ENCODE measurements at places on chromosomes 12 and 14.

DNA sequence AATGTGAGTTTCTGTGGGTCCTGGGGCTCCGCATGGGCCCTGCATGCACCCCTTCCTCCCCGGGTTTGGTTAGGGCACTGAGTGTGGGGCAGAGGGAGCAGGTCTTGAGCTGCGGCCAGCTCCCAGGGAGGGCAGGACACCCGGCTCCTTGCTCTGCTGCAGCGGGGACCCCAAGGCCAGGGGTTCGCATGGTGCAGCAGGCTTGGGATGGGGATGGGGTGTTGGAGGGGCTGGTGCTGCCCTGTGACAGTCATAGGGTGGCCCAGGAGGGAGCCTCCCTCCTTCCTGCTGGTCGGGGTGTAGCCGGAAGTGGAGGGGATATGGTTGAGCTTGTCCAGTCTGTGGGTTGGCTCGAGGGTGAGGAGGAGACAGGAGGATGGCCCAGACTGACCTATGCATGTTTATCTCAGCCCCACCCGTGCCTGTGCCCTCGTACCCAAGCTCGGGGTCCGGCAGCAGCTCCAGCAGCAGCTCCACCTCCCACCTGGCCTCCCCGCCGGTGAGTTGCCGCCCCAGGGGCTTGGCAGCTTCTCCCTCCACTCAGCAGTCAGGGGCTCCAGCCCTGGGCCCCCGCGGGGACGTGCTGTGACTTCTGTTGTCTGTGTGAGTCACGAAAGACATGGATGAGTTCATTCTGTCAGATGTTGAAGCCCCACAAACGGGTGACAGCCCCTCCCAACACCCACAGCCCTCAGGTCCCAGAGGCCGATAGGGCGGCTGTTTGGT, 16.0 kb downstream of the ULK1 start:
- DNase-seq: no peak

DNA sequence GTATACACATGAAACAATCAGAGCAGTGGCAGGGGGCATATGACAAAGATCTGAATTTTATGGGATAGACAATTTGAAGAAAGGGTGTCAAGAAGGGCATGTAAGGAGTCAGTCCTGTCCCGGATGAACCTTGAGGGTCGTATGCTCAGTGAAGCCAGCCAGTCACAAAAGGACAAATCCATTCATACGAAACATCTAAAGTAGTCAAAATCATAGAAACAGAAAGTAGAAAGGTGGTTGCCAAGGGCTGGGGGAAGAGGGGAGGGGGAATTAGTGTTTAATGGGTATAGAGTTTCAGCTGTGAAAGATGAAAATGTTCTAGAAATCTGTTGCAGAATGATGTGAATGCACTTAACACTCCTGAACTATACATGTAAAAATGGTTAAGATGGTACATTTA, 157.5 kb downstream of the TGFB3 start:
- DNase-seq: no peak

DNA sequence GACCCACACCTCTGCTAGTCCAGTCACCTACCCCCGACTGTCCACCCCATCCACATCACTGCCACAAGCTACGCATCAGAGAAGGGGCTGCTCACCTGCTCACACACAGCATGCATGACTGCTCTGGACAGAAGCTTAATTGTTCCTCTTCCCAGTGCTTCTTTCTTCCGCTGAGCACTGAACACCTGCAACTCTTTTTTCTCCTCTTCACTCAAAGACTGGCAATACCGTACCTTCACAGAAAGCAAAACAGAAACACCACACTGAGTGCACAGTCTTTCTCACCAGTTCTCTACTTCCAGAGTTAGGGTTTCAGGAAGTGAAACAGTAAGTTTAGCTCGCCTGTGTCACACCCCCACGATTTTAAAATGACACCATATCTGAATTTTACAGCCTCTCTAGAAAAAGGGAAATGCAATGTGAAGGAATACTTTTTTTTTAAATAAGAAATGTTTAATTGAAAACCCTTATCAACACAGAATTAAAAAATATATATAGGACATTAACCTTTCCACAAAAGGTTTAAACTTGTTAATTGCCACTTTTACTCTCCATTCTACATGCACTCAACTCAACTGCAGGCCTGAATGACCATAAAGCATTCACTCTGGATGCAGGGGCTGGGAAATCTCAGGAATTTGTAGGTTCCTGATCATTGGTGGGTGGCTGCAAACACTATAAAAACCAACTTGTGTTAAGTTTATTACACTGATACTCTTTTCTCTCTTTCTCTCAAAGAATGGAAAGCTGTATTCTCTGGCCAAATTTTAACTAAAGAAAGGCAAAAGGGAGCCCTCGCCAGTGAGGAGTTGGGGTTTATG, 120.0 kb downstream of the PRICKLE1 start:
- no peak for DNase-seq

- no peak for DNase-seq
Measured at GRCh38 chr14:102058146-102058545, 28.7 kb downstream of the HSP90AA1 start.

- no peak for DNase-seq
Measured at GRCh38 chr14:31204593-31205534, 2.7 kb downstream of the HECTD1 start.

- no peak for DNase-seq
Measured at GRCh38 chr12:91579516-91580263, 397.1 kb upstream of the DCN start.

DNA sequence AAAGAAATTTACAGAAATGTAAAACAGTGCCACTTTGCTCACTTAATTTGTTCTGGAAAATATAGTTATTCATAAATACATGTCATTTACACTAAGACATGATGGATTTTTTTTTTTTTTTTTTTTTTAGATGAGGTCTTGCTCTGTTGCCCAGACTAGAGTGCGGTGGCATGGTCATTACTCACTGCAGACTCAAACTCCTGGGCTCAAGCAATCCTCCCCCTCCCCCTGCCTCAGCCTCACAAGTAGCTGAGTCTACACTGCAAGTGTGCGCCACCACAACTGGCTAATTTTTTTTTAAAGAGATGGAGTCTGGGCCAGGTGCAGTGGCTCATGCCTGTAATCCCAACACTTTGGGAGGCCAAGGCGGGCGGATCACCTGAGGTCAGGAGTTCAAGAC, 101.2 kb downstream of the PPP2R5C start:
- DNase-seq: no peak

DNA sequence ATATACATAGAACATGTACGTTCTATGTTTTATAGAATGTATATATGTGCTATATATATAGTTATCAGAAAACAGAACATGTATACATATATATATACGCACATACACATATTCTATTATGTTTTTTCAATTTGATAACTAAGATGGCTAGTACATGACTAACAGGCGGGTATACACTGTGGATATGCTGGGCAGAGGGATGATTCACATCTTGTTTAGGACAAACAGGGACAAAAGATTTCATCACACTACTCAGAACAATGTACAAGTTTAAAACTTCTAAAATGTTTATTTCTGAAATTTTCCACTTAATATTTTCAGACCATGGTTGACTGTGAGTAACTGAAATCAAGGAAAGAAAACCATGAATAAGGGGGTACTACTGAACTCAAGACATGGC, 17.4 kb downstream of the TIMELESS start:
- DNase-seq: no peak

GRCh38 chr12:40103043-40103442, 2.8 kb downstream of the SLC2A13 start:
- DNase-seq: no peak

DNA sequence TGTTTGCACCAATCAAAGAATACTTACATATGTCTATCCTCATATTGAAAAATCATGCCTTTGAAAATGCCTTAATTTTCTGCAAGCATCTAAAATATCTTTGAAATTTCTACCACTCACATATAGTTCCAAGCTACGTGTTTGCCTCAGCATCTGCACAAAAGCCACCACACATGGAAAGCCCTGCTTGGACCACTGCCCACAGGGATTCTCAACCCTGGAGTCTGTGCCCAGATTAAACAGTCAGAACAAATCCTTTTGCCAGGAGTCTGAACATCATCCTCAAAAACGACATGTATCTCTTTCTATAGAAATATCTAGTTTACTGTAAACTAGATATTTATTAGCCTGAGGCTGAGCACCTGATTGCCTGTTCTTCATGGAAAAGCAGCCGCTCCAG, 32.6 kb downstream of the ARMH4 start:
- DNase-seq: no peak

GRCh38 chr12:88172844-88173407, 30.8 kb downstream of the TMTC3 start:
- peak; percentile 70 for DNase-seq

DNA sequence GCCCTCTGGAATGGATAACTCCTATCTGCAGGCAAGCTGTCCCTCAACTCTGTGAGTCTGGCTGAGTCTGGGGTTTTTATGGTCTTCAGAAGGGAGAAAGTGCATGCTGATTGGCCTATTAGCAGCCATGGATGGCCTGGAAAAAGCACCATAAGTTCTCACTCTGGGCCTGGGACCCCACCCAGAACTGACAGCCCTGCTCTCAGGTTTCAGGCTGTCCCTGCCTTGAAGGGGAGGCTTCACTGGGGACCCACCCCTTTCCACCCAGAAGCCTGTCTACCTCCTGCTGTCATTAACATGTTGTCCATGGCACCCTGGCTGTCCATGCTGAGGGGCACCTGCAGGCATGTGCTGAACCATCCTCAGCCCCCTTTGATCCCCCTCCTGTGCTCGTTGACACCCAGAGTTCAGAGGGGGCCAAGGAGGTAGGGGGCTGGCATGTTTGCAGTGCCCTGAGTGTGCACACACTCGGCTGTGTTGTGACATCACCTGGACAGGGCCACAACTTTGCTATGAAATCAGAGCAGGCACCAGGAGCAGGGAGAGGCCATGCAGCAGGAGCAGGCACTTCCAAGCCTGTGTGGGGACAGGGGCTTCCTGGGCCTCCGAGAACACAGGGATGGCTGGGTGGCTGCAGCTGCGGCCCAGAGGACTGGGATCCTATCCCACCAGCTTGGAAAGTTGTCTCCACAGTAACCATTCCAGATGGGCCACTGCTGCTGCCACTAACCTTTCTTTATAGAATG, 84.7 kb downstream of the ACSS3 start:
- no peak for DNase-seq

DNA sequence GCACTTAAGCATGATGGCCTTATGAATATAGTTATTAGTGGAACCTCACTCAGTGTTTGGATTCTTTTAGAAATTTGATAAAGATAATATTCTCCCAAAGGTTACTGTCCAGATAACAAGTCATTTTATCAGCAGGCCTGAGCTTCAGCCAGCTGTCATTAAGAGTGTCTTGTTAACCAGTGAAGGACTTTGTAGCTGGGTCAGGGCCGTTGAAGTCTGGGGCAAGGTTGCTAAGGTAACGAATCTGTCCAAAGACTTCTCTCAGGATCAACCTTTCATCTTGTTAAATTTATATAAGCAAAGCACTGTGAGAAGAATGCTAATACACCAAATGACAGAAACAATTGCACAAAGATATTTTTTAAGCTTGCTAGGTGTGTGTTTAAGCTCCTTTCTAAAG, 271.3 kb upstream of the TMPO start:
- no peak for DNase-seq

- DNase-seq: no peak
Measured at GRCh38 chr12:13060581-13060980, 16.4 kb downstream of the FAM234B start.

- DNase-seq: no peak
Measured at GRCh38 chr14:90483571-90483974, 86.7 kb downstream of the CALM1 start.

DNA sequence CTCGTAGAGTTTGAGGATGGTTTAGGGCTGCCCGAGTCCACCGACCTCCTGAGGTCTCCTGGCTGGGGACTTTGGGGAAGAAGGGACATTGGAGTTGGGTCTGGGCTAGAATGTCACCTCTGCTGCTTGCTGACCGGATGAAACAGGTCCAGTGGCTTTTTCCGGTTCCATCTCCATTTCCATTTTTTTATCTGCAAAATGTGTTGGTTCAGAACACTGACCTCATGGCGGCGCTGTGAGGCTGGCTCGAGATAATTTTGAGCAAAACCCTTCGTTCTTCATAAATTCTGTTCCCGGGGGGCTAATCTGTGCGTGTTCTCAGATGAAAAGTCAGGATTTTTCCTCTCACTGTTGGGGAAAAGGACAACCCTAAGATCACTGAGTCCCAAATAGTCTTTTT, 11.7 kb upstream of the MYL2 start:
- no peak for DNase-seq

DNA sequence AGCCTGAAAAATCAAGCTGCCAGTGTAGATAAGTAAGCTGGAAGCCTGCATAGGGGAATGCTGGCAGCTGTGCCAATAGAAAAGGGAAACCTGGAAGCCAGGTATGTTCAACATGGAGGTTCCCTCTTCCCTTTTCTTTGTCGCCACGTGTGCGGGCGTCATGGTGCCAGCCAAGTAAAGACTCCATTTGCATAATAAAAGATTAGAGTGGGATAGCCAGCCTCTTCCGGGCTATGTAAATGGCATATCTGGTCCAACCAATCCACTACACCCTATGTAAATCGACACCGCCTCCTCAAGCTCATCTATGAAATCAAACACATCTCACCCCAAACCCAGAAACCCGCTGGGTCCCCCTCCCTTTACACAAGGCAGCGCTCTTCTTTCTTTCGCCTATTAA, 5.6 kb upstream of the ADGRD1 start:
- DNase-seq: no peak

- DNase-seq: no peak
Measured at GRCh38 chr14:102625564-102626296, 33.3 kb downstream of the RCOR1 start.

DNA sequence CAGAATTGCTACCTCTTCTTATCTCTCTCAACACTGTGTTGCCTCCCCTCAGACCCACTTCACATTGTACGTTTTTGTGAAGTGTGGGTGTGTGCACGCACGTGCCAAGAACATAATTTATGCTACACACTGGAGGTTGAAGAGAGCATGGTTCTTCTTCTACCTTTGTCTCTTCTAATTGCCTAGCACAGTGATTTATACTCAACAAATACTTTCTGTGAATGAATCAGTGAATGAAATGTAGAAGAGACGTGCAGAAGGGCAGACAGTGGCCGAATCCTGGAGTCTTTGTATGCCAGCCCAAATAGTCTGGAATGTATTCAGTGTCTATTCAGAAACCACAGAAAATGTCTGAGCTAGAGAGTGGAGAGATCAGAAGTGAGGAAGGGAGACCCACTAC, 4.6 kb upstream of the SAMD4A start:
- peak; percentile 86 for DNase-seq

DNA sequence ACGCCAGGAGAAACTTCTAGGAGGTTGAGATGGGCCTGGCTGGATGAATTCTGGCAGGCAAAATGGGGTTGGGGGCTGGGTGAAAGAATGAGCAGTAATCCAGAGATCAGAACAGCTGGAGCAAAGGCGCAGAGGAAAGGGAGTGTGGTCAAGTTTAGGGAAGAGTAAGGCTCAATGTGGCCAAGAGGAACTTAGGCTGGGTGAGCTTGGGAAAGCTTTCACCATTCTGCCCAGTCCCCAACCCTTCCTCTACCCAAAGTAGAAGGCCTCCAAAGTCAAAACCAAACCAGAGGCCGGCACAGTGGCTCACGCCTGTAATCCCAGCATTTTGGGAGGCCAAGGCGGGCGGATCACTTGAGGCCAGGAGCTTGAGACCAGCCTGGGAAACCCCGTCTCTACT, 10.2 kb upstream of the RABGGTA start:
- no peak for DNase-seq

- DNase-seq: no peak
Measured at GRCh38 chr12:130948751-130949150, 5.0 kb upstream of the ADGRD1 start.
